ENCODE measurements at places on chromosomes 13 and 19.
A peak's percentile ranks its signal among the peaks of the same experiment; 100 is the strongest.

GRCh38 chr19:3201911-3202310, 16.2 kb downstream of the NCLN start:
- DNase-seq, result no peak

DNA sequence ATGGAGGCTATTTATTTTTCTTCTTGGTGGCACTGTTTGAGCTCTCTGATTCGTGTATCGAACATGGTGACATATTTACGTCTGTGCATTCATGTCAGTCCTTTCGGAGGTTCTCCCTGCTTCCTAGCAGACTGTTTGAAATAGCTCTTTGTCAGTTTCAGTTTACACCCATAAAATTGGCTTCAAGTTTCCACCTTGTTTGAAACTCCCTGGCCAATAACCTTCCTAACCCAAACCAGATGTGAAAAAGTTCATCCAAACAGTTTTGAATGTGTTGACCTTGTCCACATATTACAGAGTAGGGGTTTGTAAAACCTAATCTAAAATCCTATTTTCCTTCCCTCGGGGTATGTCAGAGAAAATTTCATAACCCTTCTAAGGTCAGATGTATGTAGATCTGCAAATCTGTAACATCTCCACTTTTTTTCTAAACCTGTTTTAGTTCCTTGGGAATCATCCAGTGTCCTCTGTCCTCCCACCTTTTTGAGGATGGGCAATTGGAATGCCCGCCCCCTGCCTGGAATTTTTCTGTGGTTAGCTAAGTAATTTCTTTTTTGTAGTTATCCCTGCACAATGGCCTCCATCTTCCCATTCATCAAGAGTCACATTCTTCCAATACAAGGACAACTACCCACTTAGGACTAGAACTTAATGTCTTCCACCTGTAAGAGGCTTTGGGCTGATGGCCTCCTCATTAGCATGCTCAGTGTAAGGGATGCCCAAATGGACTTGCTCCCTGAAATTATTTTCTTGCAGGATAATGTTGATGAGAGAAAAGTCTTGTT, 499.8 kb downstream of the GPC6 start:
- DNase-seq, result no peak

GRCh38 chr13:46181377-46181839, 569 bp downstream of the LCP1 start:
- no peak for DNase-seq

DNA sequence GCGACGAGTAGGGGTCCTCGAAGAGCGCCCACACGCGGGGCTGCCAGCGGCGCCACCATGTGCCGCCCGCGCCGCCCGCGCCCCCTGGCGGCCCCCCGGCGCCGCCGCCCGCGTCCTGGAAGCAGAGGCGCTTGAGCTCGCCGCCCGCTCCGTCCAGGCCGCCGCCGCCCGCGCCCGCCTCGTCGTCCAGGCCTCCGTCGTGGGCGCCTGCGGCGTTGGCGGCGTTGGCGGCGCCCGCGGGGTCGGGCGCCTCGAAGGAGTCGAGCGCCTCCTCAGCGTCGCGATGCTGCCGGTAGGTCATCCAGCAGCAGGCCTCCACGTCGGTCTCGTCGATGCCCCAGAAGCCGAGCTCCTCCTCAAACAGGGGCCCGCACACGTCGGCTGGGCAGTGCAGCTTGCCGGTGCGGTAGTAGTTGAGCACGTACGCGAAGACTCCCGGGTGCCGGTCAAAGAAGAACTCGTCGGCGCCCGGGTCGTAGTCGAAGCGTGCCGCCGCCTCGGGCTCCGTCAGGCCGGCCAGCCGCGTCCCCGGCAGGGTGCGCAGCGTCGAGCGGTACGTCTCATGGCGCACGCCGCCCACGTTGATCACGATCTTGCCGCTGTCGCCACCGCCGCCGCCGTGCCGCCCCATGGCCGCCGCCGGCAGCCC, 829 bp downstream of the KCNC3 start:
- DNase-seq, result no peak

DNA sequence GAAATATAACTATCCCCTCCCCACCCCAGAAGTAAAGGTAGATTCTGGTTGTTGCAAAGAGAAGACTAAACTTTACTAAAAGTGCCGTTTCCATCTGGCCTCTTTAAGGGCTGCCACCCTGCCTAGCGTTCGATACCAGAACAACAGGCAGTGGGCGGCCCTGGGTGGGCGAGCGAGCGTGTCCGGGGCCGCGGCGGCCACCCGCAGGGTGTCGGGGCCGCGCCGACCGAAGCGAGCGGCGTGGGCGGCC, 2.6 kb downstream of the FGF9 start:
- DNase-seq, result no peak

DNA sequence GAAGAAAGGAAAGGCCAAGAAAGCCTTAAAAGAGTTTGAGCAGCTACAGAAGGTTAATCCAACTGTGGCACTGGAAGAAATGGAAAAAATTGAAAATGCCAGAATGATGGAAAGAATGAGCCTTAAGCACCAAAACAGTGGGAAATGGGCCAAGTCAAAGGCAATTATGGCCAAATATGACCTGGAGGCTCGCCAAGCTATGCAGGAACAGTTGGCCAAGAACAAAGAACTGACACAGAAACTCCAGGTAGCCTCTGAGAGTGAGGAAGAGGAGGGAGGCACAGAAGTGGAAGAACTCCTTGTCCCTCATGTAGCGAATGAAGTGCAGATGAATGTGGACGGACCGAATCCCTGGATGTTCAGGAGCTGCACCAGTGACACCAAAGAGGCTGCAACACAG, 5.1 kb downstream of the UTP14C start:
- no peak for DNase-seq

GRCh38 chr13:83958531-83958930, 76.3 kb upstream of the SLITRK1 start:
- no peak for DNase-seq

DNA sequence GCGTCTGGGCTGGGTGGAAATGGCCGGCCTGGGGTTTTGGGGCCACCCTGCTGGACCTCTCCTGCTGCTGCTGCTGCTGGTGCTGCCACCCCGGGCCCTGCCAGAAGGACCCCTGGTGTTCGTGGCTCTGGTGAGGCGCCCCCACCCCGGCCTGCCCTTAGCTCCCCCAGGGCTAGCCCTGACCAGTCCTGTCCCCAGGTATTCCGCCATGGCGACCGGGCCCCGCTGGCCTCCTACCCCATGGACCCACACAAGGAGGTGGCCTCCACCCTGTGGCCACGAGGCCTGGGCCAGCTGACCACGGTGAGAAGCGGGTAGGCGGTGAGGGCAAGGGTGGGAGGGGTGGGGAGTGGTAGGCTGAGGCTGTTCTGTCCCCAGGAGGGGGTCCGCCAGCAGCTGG, at the start of gene ACP4:
Gene ACP4, plus strand, starts transcription at position 20 of the 400 bp plus-strand sequence. Its CDS starts 0 bp downstream, at position 20.
- DNase-seq, result no peak

- DNase-seq, result no peak
Measured at GRCh38 chr13:70173598-70173959, 65.3 kb upstream of the KLHL1 start.

- no peak for DNase-seq
Measured at GRCh38 chr19:51181377-51181912, 39.3 kb downstream of the SIGLEC7 start.

DNA sequence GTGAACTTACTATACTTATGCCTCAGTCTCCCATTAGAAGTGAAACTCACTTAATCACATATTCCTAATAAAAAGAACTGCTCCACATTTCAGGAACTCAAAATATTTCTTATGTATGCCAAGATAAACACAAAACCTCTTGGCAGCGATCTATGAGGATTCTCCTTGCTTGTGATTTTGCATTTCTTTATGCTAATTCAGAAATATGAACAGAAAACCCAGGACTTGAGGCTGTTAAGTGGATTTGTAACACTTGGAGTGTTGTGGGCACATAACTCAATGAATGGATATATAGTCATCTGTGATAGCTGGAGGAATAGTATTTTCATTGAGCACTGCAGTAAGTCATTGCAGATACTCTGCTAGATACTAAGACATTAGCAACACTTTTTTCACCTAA, 5.6 kb upstream of the KATNAL1 start:
- DNase-seq, result no peak

- DNase-seq, result no peak
Measured at GRCh38 chr13:111280681-111281585, 39.5 kb upstream of the TEX29 start.

DNA sequence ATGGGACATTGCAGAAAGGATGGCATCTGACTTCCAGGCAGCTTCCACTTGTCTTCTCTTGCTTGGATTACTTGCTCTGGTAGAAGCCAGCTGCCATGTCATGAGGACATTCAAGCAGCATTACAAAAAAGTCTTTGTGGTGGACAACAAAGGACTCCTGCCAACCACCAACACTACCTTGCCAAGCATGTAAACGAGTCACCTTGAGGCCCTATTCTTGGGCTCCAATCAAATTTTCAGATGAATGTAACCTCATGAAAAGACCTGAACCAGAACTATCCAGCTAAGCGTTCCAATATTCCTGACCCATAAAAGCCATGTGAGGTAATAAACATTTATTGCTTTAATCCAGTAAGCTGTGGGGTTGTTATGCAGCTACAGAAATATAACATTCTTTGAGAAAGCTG, 12.5 kb downstream of the PROSER1 start:
- DNase-seq, result no peak

GRCh38 chr13:30978981-30979956, 46.8 kb downstream of the TEX26 start:
- DNase-seq, result peak; percentile 22

- DNase-seq, result no peak
Measured at GRCh38 chr13:84821261-84821660, 939.0 kb upstream of the SLITRK1 start.

- DNase-seq, result peak; percentile 78
Measured at GRCh38 chr19:17721821-17722220, 2.5 kb downstream of the MAP1S start.

DNA sequence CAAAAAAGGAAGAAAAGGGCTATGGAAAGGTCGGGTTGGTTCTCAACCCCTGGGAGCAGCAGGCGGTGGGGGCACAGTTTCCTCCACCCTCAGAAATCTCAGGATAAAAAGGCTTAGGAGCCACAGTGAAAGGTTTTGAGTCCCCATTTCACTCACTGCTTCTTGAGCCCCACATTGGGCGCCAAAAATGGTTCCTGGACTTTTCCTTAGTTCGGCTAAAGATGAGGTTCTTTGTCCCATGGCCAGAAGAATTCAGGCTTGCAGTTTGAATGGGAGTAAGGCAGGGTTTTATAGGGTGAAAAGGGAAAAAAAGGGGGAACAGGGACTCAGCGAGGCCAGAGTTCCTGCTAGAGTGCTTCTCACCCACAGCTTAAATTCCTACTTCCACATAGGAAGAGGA, 179.5 kb downstream of the GGACT start:
- DNase-seq, result no peak

- DNase-seq, result peak; percentile 1
Measured at GRCh38 chr19:51712461-51713081, 11.2 kb downstream of the HAS1 start.

DNA sequence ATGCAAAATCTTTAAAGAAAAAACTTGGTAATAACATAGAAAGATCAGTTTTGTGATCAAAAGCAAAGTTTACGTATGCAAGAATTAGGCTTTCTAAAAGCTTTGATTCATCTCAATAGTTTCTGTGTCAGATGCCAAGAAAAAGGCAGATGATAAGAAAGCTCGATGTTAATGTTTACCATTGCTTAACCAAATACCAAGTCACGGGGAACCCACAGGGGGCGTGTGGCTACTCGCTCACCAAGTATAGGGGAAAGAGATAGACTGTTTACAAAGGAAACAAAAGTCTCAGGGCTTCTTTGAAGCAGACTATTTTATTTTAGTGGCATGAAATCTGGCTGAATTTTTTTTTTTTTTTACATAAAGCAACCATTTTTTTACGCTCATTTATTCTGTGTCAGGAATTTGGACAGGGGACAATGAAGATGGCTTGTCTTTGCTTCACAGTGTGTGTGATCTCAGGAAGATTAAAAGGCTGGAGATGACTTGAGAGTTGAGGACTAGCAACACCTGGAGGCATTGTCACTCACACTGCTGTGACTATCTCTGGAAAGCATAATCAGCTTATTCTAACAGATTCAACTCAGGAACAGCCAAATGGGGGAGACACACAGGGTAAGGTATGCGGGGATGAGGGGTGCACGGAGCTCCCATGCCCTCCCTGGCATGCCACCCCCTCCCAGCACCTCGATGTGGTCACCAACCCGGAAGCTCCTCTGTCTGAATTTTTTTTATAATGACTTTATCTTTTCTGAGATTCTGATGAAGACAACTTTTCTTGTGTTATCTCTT, 24.9 kb downstream of the RCBTB1 start:
- DNase-seq, result no peak

DNA sequence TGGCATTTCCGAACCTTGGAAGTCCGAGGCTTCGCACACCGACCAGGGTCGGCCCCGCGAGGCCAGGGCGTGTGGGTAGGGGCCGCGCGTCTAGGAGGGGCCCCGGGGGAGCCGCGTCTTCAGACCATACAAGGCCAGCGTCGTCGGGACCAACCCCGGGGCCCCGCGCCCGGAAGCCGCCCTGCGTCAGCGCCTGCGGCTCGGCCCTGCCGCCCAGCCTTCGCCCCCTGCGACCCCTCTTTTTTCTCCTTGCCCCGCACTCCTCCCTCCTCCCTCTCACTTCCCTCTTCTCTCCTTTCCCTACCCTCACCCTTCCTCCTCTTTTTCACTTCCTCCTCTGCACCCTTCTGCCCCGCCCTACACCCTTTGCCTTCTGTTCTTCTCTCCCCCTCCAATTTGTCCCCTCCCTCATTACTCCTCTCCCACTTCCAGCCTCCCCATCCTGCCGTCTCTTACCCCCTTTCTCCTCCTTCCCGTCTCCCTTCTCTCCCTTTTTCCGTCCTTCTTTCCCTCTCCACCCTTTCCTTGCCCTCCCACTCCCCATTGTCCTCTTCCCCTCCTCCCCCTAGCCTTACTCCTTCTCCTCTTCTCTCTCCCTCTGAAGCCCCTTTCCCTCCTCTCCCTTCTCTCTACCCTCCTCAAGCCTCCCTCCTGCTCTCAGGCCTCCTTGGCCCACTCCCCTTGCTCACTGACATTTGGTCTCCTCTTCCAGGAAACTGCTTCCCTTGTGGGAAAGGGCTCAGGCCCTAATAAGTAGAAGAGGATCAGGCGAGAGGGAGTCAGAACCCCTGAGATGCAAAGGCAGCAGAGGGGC, 2.2 kb upstream of the PLEKHG2 start:
- peak; percentile 42 for DNase-seq

- DNase-seq, result no peak
Measured at GRCh38 chr19:48194041-48194843, 23.8 kb downstream of the ZSWIM9 start.

- no peak for DNase-seq
Measured at GRCh38 chr13:40139896-40140520, 484.5 kb downstream of the COG6 start.

GRCh38 chr13:97615266-97615665, 181.3 kb downstream of the RAP2A start:
- DNase-seq, result no peak

DNA sequence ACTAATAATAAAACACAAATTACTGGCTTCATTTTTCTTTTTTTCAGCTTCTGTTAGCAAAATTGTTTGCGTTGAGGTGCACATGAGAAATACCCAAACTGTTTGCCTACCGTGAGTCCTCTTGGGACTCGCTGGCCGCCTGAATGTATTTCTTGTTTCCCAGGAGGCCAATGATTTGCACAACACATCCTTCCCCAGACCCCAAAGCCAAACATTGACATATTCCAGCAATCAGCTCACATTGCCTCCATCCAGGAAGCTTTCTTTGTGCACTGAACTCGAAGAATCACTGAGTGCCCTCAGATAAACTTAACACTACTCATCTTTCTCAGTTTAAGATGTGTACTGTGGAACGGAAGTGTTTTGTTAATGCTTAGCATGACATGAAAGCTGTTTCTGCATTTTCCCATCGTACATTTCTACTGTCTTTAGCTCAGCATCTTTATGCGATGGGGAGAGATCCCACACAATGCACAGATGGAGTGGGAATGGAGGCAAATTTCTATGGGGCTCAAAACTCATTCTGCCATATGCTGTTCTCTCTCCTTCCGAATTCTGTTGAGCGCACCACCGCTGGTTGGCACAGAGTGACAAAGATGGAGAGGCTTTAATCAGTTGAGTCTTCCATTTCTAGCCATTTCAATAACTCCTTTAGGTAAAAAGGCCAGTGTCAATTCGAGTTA, 399.5 kb downstream of the RFC3 start:
- no peak for DNase-seq

Measured in AML-193 (cell line).